ENCODE measurements at places on chromosomes 12 and 14.

DNA sequence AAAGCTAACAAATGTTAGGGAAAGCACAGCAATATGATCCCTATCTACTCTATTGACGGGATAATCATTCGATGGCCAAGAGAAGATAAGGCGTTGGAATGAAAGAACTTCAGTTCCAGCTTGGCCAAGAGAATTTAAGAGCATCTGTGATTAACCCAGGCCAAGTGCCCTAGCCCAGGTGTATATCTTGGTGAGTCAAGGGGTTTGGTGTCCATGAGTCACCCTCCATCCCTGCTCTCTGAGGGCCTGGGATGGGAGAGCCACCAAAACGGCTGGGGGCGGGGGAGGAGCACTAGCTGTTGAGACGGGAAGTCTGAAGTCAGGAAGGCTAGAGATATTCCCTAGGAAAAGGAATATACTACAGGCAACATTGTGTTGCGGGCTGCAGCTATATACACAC is 13.0 kb downstream of the TBPL2 start:
- no peak for DNase-seq

DNA sequence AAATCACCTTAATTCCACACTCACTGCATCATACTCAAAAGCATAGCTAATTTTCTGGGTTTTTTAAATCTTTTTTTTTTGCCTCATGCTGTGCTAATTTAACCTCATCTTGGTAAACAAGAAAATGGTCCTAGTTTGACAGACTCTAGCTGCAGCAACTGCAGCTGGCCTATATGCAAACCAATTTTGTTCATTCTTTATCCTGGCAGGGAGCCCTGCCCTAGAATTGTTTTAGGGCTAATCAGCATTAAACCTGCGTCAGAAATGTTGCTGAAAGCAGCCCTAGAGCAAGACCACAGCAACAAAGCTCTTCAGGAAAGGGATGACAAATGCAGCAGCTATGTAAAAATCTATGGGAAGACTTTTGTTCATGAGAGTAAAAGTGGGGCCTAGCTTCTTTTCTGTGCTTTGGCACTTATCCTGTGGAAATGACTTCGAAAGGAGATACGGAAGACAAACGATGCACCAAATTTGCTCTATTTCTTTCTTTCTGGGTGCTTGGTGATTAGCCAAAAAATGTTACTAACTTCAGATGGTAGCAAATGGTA is 72.2 kb downstream of the DENND5B start:
- DNase-seq, result peak; percentile 99

DNA sequence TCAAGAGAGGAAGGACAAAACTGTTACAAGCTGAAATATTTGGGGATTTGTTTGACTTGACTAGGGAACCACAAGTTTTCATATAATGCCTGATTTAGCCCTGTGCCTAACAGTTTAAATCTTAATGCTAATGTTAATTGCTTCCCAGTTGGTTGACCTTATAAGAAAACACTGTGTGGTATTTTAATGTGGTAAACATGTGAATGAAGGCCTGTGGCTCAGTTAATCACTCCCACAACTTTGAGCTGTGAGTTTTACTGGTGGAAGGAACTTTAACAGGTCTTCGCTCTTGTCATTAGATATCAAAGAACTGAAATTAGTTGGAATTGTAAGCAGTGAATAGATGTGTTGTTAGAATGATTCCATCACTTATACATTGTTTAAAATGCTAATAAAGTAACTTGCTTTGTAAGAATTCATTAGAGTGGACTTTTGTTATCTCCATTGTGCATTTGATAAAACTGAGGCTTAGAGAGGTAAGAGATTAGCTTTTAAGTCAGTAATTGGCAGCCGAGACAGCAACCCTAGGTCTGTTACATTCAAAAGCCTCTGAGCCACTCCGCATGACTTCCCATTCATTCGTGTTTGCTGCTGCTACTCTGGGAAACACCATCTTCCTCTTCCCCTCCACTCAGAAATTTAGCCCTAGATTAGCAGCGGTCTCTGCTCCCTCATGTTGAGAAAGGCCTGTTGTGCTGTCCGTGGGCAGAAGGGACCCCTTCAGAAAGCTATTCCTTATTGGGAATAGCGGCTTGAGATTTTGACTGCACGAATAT is 1.0 kb upstream of the TBK1 start:
- no peak for DNase-seq

- no peak for DNase-seq
Measured at GRCh38 chr12:88218293-88218692, 76.2 kb downstream of the TMTC3 start.

DNA sequence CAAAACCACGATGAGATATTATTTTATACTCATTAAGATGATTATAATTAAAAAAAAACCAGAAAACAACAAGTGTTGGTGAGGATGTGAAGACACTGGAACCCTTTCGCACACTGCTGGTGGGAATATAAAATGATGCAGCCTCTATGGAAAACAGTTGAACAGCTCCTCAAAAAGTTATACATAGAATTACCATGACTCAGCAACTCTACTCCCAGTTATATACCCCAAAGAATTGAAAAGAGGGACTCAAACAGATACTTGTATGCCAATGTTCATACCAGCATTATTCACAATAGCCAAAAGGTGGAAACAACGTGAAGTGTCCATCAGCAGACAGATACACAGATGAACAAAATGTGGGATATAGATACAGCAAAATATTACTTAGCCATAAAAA is 53.1 kb downstream of the TAOK3 start:
- no peak for DNase-seq

GRCh38 chr12:117695956-117696355 is 272.8 kb downstream of the KSR2 start:
- DNase-seq, result no peak

DNA sequence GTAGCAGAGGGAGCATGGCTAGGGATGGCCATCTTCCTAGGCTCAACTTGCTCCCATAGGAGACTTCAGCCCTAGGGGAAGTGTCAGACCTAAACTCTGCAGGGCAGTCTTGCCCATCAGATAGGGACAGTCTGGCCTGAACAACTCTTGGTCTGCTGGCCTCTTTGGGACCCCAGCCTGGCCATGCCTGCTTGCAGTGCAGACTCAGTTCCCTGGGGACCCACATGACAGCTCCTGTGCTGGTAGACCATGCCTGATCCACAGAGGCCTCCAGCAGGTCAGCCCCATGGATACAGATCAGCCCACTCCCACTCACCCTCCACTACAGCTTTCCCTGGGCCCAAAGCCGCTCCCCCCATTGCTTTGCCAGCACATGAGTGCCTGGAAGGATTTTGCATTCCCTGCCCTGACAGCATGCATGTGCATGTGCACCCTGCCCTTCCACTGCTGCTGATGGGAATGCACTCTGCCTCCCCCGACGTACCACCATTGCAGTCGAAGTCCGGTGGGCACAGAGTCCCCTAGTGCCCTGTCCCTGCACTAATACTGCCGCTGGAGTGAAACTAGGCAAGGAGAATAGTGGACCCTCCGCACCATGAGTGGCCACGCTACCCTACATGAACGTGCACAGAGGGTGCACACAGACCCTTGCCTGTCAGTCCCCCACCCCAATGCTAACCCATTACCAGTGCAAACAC is 841.4 kb downstream of the FSCB start:
- no peak for DNase-seq

GRCh38 chr14:55864890-55865655 is 253.1 kb upstream of the PELI2 start:
- no peak for DNase-seq

All from HS-5 (cell line).